ENCODE measurements at places on chromosomes 6 and 20. TPM values are rescaled to one million over a fixed set of nuclear protein-coding genes. Genes with fewer than 3 reads are reported as not detected.

DNA sequence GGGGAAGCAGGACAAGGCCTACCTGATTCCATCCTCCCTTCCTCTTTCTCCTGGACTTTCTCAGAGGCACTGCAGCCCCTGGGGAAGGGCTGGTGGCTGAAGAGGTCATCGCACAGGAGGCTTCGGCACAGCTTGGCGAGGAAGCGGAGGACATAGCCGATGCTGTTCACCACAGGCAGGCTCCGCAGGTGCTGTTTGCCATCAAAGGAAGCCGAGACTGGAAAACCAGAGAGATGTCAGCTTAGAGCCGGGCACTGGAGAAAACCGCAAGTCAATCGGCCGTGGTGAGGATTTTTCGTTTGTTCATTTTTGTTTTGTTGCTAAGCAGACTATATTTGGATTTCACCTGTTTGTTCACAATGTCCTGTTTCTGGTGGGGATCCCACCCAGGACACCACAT, 79.2 kb downstream of the SCML4 start:
- no peak for DNase-seq

DNA sequence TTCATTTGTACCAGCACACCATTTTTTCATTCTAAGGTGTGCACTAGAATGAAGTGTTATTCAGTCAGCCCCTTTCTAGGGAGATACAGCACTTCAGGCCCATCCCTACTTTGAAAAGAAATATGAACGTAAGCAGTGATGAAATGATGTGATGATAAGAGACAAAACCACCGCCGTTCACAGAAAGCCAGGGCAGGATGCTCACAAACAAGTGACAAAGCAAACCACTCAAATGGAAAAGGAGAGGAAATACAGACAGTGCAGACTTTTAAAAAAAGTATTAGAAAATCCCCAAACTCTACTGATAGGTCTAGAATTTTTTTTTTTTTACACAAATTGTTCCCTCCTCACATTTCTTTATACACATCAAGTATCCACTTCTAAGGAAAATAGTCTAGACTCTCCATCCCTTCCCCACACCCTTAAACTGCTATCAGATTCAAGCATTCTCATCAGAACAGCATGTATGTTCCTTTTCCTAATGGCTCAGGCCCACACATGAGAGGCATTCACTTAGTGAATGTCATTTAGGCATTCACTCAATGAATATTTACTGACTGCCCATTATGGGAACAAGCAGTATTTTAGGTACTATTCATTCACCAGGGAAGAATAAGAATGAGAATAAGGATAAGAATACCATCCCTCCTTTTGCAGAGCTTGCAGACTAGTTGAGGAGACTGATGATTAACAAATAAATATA, 243.5 kb downstream of the GMPR start:
- DNase-seq: no peak

- DNase-seq: no peak
These were observed 191.1 kb downstream of the SAMD5 start for GRCh38 chr6:147699637-147700036.

Gene EBF4
- 4.5 TPM for total RNA-seq

DNA sequence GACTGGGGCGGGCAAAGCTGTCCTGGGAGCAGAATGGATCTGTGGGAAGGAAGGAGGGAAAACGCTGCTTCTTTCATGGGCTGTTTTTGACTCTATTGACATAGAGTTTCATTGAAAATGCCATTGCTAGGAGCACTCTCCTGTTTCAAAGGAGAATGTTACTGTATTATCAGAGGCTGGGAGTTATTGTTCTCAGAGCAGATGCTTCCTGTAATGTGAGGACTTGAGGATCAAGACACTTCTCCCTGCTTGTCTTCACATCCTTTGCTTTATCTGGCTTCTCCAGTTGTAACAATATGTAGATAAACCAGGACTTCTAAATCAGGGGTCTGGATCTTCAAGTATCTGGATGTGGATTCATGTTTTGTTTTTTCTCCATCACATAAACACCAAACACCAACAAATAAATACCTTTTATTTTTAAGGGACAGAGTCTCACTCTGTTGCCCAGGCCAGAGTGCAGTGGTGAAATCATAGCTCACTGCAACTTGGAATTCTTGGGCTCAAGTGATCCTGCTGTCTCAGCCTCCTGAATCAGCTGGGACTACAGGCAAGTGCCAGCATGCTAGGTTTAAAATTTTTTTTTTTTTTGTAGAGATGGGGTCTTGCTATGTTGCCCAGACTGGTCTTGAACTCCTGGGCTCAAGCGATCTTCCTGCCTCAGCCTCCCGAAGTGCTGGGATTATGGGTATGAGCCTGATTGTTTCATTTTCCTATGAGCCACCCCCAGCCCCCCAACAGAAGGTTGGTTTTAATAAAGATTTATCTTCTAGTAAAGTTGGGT, 3.9 kb downstream of the CD109 start:
- no peak for DNase-seq

- DNase-seq: no peak
These were observed 58.0 kb downstream of the BLOC1S5 start for GRCh38 chr6:8006208-8006607.

Gene KCNK16
- total RNA-seq: not detected

DNA sequence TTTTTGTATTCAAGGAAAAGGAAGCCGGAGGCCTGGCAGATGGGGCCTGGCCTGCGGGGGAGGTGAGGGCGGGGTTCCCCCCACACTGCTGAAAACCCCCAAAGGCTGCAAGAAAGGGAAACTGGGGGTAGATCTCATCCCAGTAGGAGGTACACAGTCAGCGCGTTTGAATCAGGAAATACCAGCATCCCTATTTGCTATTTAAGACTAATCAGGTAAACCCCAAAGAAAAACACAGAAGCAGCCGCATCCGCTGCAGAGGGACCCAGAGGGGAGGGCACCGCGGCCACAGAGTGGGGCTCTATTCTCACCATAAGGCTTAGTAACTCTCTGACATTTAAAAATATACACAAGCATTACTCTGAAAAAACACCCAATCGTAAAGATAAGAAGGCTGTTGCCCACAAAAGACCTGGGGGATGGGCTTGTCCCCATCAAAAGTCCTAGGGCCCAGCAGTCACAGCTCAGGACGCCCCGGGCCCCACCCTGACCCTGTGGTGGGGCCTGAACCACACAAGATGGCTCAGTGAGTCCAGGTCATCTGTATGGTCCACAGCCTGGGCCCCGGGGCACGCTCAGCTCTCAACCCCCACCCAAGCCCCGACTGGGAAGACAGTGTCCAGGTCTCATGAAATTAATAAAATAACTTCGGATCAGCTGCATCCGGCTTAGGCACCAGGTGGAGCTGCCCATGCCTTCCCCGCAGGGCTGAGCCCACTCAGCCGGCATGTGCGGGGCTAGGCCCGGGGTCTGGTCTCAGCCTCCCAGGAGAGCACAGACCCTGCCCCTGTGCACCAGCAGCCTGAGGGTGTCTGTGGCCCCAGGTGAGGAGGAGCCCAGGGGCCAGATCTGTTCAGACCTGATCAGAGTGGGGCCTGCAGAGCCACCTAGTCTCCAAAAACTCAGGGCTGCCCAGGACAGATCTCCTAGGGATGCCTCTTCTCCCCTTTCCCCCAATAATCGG, 31.0 kb downstream of the KCNQ2 start:
- DNase-seq: no peak

GRCh38 chr6:119966484-119966883, 616.9 kb upstream of the MAN1A1 start:
- no peak for DNase-seq

Gene DCDC2
- 0.44 TPM for total RNA-seq

DNA sequence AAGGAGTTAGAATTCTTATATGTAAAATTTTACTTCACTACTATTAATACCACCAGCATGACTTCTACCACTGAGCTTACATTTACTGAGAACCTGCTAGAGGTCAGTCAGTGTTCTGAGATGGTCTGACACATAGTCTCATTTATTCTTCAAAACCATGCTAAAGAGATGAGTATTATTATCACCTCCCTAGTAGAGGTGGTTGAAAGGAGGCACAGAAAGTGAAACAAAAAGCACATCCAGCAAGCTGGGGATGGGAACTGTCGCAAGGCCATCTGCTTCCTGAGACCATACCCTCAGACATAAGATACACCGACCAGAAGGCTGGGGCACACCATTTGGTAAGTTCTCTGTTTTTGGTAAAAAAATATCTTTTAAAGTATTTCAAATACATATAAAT, 137.7 kb downstream of the INSM1 start:
- DNase-seq: no peak

GRCh38 chr6:160790028-160790792, 88.2 kb downstream of the PLG start:
- DNase-seq: no peak

- DNase-seq: no peak
These were observed 173.0 kb upstream of the TSHZ2 start for GRCh38 chr20:52799130-52799529.

Gene TRERF1
- 11.2 TPM for total RNA-seq

- DNase-seq: no peak
These were observed 119.8 kb downstream of the IPCEF1 start for GRCh38 chr6:154236646-154237301.

GRCh38 chr20:8664778-8665177, 404.1 kb upstream of the PLCB4 start:
- DNase-seq: no peak

- no peak for DNase-seq
These were observed 1212.1 kb upstream of the CITED2 start for GRCh38 chr6:140586426-140587061.

- DNase-seq: no peak
These were observed 2.6 kb downstream of the BLCAP start for GRCh38 chr20:37524859-37525708.

Gene CFAP61
- 0.35 TPM for total RNA-seq

Gene PTCRA
- total RNA-seq: not detected

Gene CHRNA4
- total RNA-seq: not detected

- no peak for DNase-seq
These were observed 85.5 kb downstream of the UNC5CL start for GRCh38 chr6:40953486-40953885.

DNA sequence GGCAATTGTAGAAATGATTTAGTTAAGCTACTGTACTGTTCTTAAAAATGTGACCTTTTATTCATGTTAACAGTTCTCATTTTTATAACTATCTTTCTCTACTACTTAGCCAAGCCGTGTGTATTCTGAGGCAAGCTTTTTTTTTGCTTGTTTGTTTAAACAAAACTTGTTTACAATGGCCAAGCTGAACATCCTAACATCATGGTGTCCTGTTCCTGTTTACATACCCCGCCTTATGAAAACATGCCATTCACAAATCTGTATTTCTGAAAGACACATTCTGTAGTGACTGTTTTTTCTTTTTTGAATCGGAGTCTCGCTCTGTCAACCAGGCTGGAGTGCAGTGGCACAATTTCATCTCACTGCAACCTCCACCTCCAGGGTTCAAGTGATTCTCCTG, 140.9 kb downstream of the NCOA3 start:
- no peak for DNase-seq

DNA sequence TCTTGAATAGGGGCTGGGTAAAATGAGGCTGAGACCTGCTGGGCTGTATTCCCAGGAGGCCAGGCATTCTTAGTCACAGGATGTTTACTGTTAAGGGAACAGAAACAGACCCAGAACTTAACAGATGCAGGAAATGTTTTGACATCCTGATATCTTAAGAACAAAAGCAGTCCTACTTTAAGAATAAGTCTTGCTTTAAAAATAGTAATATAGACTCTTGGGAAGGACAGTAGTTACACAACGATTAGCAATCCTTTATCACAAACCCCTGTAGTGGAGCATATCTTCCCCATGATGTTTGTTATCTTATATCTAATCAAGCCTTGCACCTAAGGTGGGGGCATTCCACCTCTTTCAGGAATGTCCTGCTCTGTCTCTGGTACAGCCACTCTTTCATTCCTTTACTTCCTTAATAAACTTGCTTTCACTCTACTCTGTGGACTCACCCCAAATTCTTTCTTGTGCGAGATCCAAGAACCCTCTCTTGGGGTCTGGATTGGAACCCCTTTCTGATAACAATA, 493.7 kb upstream of the SULF2 start:
- no peak for DNase-seq

Gene PRND
- 0.27 TPM for total RNA-seq

DNA sequence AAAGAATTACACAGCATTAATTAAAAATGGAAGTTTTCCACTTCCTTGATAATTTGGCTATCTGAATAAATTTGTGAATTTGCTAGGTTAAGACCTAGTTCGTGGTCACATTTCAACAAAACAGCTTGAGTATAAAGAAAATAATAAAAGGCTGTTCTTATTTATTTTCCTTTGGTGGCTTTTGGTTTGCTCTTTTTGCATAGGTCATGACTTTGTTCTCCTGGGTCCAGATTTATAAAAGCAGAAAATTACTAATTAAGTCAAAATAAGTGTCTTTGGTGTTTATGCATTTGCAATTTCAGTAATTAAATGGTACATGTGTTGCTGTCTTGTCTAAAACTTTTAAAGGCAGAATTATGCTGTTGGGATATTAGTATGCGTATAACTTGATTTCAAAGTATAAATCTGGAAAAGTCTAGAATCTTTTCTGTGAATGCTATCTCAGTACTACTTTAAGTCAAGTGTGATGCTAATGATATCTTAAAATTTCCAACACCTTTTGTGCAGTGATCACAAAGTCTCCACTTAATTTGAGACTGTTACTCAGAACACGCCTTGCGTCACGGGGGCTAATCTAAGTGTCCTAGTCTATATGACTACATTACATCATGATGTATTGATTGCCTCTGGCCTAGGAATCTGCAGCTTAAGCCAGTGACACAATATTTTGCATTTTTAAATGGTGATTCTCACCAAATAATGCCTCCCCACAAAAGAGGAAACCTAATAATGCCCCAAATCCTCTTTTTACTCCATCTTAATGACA, 41.0 kb downstream of the GNAS start:
- DNase-seq: no peak

- DNase-seq: no peak
These were observed 728 bp downstream of the PSMA7 start for GRCh38 chr20:62142252-62143080.

GRCh38 chr20:41507851-41508250, 110.3 kb downstream of the CHD6 start:
- no peak for DNase-seq

GRCh38 chr6:30727920-30728553, 7.9 kb downstream of the TUBB start:
- no peak for DNase-seq

Gene CST7
- 2.3 TPM for total RNA-seq

- peak; percentile 68 for DNase-seq
These were observed 22.5 kb downstream of the MOCS3 start for GRCh38 chr20:50980851-50981713.

- no peak for DNase-seq
These were observed 93.7 kb downstream of the MTHFD1L start for GRCh38 chr6:150959166-150959565.
